ENCODE measurements at places on chromosomes 2 and 18.

DNA sequence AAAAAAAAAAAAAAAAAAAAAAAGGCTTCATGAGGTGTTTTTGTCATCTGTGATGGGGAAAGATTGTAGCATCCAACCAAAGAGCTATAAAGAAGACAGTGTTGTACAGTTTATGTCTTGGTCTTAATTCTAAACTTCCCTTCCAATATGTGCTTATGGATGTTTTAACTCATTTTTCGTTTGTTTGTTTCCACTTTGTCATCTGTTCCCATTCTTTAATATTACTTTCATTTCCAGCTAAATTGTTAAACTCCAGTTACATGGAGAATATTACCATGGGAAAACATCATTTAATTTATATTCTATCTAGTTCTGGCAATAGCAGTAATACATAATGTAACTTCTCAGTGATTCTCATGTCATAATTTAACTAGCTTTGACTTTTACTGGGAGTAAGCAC is 344.1 kb upstream of the NRP2 start:
- DNase-seq = no peak

GRCh38 chr2:15718103-15718943 is 126.7 kb downstream of the DDX1 start:
- no peak for DNase-seq

GRCh38 chr2:197369933-197370320 is 59.3 kb upstream of the ANKRD44 start:
- peak; percentile 33 for DNase-seq

GRCh38 chr2:20198796-20199632 is 25.9 kb downstream of the SDC1 start:
- DNase-seq = no peak

DNA sequence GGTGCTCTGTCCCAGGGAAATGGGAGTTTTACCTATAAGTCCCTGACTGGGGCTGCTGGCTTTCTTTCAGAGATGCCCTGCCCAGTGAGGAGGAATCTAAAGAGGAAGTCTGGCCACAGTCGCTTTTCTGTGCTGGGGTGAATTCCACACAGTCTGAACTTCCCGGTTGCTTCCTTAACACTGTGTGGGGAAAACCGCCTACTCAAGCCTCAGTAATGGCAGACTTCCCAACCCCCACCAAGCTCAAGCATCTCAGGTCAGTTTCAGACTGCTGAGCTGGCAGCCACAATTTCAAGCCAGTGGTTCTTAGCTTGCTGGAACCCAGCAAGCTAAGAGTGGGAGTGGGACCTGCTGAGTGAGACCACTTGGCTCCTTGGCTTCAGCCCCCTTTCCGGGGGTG is 54.9 kb downstream of the NUP35 start:
- no peak for DNase-seq

GRCh38 chr2:200393191-200393590 is 86.7 kb downstream of the SPATS2L start:
- DNase-seq = no peak

DNA sequence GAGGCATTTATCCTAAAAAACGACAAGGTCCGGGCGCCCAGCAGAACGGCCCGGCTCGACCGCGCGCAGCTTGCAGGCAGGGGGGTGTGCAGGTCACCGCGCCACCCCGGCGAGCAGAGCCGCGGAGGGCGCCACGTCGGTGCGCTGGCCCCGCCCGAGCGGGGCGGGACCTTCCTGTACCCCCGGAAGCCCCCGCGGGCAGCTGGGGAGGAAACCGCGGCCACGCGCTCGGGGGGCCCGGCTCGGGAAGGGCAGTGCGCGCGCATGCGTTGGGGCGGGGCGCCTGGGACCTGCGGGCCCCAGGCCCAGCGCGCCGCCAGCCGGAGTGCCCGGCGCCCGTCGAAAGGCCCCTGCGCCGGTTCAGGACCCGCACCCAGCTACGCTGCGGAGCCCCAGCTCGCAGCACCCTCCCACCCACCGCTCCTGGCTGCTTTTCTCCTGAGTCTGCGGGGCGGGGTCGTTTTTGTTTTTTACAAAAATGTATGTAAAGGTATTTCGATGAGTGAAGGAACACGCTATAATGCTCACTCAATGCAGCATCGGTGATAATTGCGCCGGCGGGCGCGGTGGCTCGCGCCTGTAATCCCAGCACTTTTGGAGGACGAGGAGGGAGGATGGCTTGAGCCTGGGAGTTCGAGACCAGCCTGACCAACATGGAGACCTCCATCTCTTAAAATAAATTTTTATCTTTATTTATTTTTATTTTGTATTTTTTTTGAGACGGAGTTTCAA is 47.7 kb upstream of the POMC start:
- DNase-seq = no peak

DNA sequence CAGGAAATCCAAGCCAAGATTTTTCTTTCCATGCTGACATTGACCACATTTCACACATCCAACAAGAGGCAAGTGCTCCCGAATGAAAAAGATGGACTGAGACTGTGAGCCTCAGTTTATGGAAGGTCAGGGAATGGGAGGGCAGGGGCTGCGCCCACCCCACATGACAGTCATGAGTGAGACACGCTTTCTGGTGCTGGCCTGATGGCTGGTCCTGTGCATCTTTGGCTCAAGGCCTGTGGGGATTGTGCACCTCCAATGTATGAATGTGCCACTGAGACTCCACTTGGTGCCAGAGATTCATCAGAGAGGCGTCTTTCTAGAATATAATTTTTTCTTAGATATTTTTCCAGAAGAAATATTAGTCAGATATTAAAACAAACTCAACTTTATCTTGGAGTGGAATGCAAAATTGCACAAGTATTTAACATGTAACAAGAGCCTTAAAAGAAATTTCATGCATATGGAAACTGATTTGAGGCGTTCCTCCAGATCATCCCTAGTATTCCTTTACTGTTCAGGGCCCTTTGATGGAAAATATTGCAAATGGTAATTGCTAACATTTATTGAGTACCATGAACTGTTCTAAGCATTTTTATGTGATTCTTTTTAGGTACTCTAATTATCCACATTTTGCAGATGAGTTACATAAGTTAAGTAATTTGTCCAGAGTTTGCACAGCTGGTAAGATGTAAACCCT is 87.3 kb upstream of the GPR45 start:
- DNase-seq = no peak

DNA sequence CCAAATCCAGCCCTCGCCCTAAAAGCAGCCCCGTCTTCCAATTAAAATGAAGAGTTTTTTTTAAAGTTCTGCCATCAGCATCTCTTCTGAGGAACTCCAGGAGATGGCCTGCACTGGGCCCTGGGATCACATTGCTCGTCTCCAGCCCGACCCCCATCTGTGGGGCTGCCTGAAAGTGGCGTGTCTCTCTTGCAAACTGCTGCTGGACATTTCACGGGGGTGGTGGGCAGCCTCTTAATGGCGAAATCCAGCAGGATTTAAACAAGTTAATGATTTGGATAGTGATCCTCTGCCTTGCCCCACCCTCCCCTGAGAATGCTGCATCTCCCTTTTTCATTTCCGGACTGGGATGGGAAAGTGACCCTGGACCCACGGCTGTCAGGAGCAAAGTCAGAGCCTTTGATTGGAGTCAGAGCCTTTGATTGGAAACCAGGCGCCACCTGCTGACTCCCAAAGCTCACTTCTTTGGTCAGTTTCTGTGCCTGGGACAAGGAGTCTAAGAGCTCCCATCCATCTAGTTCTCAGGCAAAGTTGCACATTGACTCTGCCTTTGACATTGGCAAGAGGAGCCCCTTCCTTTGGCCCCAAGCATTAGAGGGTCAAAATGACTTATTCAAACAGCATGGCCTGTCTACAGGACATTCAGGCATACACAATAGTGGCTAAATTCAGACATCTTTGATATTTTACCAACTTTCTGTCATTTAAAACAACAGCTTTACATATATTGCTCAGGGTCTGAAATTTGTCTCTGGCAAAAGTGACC is 155.2 kb downstream of the SH3BP4 start:
- DNase-seq = no peak

DNA sequence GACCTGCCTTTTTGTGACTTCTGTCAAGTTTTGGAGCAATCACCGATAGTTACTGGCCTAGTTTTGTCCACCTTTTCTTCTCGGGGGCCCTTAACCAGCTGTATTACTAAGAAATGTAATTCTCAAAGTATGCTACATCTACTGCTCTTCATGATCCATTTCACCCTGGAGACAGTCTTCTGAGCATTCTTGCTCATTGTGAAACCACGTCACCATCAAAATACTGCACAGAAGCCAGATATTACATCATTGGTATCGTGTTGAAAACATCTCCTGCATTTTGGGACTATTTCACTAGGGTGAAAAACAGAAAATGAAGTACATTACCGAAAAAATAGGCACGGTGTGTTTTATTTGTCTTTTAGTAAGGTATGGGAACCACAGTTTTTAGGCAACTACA is 11.7 kb downstream of the LYPD6B start:
- no peak for DNase-seq

DNA sequence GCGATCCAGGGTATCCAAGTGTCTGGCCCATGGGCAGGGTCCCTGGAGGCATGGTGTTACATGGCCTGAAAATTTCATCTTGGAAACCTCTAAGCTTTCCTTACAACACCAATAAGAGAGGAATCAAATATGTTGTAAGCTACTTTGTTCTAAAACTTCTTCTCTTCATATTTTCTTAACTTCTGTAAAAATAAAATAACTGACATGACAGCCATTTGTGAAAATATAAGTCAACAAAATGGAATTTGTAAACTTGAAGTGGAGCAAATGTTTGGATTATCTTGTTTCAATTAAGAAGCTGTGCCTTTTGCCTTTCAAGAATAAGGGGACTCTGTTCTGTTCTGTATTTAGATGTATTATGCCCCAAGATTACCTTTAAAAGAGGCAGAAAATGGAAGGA is 319.7 kb downstream of the LPIN1 start:
- DNase-seq = no peak

GRCh38 chr2:173983391-173983871 is 18.3 kb upstream of the SP3 start:
- no peak for DNase-seq

GRCh38 chr2:230217424-230217823 is 2.4 kb downstream of the SP110 start:
- no peak for DNase-seq

GRCh38 chr2:72813841-72814240 is 12.0 kb downstream of the EXOC6B start:
- no peak for DNase-seq

GRCh38 chr2:85143463-85144082 is 10.4 kb downstream of the TCF7L1 start:
- DNase-seq = no peak

GRCh38 chr2:106642679-106643078 is 155.5 kb downstream of the CD8B2 start:
- no peak for DNase-seq

GRCh38 chr18:43396266-43396665 is 119.0 kb upstream of the SYT4 start:
- DNase-seq = no peak

DNA sequence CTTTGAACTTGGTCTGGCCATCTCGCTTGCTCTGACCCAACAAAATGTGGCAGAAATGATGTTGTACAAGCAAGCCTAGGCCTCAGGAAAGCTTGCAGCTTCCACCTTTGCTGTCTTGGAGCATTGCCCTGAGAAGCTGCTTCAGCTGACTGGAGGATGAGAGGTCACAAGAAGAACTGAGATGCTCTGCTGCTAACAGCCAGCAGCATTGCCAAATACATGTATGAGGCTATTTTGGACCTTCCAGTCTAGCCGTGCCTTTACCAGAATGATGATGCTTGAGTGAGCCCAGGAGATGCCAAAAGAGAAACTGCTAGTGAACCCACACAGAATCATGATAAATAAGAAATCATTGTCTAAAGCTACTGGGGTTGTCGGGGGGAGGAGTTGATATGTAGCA is 13.2 kb upstream of the ITGAV start:
- no peak for DNase-seq

GRCh38 chr2:29033656-29034055 is 40.7 kb downstream of the PCARE start:
- DNase-seq = no peak

GRCh38 chr2:85504778-85505261 is 34.1 kb upstream of the MAT2A start:
- no peak for DNase-seq

GRCh38 chr18:78978349-78979055 is 1.1 kb upstream of the SALL3 start:
- no peak for DNase-seq

GRCh38 chr2:52818958-52819357 is 948.6 kb upstream of the CHAC2 start:
- DNase-seq = no peak

- DNase-seq = no peak
Observed at GRCh38 chr2:165745916-165746315, 48.1 kb downstream of the GALNT3 start.

DNA sequence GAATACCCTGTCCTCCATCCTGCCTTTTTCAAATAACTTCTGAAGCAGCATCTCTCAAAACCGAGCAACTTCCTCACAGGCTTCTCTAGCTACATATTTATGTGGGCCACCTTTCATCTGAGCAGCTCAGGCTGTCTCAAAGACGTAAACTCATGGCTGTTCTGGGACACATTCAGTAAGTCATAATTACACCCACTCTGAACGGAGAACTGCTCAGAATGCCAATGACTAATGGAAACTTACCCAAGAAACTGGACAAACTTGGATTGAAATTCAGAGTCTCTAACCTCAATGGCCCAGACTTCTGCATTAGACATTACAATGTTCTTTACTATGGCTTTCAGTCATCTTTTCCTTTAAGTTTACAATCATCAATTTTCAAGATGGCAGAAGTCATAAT is 145.2 kb downstream of the RAD51AP2 start:
- no peak for DNase-seq

- DNase-seq = no peak
Observed at GRCh38 chr2:54549917-54550518, 93.9 kb downstream of the SPTBN1 start.

DNA sequence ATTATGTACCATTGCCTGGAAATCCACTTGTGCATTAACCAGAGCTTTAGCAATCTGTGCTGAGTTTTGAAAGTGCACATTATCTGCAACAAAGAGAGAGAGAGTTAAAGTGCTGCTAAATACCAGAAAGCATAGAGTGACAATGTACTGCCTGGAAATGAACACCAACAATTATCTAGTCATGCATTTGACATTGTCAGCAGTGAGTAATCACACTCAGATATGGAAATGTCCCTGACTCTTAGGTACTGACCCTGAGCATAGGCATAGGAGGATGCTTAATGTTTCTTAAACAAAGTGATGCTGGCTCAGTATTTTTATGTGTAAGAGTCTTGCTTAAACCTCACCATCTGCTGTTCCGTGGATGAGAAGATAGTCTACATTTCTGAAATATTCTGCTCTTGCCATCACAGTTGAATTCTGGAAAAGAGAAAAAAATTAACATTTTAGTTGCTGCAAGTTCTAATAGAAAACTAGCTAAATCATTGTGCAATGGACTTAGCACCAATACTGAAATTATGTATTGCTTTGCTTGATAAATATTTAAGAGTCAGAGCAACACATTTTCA is 20.8 kb upstream of the GCG start:
- DNase-seq = no peak

All from KG1 (cell line).